GOT3 (cell line): ENCODE measurements at places on chromosomes 7 and 10.

- no peak for DNase-seq
These were observed 1.6 kb upstream of the ZNF239 start for GRCh38 chr10:43576062-43576461.

- DNase-seq = peak; percentile 75
These were observed 968 bp upstream of the INMT start for GRCh38 chr7:30750683-30751650.

DNA sequence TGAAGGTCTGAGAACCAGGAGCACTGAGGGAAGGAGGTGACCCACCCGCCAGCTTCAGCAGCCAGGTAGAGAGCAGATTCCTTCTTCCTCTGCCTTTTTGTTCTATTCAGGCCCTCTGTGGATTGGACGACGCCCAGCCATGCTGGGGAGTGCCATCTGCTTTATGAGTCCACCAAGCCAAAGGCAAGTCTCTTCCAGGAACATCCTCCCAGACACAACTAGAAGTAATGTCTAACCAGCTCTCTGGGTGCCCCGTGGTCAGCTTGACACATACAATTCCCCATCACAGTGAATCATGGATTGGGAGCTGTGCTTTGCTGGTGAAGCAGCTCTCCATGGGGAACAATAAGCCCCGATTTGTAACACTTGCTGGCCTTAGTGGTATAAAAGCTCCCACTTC, 125.2 kb downstream of the CCDC3 start:
- DNase-seq = no peak

DNA sequence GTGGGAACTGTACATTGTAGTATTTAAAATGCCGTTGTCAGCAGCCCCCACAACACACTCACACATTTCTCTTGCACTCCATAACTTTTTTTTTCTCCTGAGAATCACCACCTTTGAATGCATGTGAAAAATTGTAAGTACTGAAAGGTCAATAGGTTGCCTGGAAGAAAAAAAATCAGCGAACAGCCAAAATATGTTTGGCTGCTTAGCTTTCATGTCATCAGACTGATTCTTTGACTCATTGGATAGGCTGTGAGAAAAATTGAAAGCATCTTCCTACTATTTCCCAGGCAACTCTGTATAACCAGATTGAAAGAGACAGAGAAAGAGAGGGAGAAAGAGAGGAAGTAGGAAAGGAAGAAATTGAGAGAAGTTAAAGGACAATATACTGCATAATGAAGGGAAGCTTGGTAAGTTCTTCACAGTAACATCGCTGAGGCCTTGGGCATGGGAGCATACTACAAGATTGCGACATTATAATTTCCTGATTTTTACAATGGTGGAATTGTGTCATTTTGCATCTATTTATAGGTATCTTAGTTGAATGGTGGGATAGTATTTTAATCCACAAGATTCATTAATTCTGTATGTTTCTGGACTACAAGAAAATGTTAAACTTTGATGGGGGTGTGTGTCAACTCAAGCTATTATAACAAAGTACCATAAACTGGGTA, 249.3 kb upstream of the KCND2 start:
- DNase-seq = no peak

DNA sequence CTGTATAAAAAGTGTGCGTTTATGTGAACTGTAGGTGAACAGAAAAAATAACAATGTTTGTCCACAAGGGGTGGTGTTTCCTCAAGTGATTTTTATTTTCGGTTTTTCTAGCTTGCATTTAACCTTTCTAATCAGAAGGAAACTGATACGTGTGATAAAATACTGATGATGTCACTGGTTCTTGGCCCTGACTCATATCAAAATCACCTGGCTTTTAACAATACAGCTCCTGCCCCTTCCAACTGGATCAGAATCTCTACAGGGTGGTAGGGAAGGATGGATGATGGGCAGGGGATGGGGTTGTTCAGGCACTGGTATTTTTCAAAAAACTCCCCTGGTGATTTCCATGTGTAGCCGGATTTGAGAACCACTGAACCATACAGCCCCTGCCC, 10.9 kb downstream of the NPFFR1 start:
- no peak for DNase-seq

DNA sequence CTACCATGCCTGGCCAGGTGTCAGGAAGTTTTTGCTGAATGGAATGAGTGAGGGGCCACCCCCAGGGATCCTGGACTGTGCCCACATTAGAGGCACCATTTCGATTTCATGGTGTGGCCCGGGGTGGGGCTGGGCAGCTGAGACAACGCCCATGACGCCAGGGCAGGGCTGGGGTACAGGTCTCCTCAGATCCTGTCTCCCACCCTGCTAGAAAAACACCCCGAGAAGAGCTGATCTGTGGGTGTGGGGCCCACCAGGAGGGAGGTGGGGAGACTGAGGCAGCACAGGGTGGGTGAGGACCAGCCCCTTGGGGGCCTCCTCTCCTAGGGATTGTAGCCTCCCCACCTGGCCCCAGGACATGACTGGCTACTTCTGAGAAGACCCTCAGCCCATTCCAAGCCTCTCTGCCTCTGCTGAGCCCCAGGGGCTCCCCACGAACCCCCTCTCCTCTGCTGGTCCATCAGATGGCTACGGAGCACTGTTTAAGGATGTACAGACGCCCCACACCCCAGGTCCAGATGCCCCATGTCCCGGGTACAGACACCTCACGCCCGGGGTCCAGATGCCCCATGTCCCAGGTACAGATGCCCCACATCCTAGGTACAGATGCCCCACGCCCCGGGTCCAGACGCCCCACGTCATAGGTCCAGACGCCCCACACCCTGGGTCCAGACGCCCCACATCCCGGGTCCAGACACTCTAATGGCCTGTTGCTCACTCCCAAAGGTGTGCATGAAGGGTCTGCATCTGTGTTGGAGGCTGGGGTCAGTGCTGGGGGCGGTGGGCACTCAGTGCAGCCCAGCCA, 99.4 kb downstream of the MICALL2 start:
- DNase-seq = no peak

DNA sequence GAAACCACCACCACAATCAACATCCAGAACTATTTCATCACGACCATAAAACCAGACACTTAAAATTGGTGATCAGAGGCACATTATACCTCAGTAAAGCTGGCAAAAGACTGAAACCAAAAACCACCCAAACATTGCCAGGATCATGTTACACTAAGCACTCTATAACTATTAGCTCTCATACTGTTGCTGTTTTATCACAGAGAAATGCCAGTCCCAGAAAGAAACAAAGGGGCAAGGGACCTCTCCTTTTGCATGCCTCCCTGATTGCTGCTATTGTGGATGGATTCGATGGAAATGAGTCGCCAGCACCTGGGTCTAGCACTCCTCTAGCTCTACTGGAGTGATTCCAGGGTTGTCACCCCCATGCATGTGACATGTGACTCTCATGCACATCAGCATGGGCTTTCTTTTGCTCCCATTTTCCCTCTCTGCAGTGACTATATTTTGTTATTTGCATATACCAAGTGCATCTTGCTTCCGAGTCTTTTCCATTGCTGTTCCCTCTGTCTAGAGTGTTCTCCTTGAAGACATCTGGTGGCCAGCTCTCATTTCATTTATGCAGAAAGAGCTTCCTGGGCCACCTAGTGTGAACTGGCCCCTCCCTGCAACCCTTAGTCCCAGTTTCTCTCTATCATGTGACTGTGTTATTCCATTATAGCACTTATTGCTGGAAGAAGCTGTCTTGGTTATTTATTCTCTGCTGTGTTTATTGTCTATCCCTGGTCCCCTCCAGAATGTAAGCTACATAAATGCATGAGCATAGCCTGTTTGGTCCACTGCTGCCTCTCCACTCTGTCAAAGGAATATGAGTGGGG, 300.6 kb downstream of the PLXNA4 start:
- no peak for DNase-seq

DNA sequence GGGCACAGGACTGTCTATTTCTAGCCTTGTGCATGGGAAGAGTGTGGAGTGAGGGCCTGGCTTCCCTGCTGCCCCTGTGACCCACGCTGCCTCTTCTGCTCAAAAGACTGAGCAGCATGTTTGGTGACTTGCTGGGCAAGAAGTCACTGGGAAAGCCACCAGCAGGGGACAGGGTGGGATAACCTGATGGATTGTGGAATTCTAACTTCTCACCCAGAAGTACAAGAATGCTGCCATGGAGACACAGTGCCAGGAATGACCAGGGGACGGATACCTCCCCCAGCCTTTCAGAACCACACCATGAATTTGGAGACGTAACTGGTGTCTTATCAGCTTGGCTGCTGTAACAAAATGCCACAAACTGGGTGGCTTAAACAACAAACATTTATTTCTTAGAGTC, 28.4 kb downstream of the GALNTL5 start:
- DNase-seq = no peak
